ENCODE measurements at places on chromosomes 1 and 21.

DNA sequence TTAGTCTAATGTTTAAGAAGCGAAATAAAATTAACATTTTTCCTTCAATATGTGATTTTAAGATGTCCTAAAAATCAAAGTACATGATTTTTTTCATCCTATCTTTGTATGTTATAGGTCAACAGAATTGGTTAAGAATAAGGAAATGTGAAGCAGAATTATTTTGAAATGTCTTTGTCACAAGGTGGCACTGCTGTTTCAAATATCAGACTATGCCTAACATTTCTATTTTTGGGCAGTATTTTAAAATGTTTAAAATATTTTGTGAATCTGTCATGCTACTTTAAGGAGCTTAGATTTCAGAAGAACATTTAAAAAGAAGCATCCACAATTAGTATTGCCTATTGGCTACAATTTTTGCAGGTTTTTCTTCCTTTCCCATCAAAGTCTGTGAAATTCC is 38.7 kb downstream of the AMY1C start:
- DNase-seq, result no peak

DNA sequence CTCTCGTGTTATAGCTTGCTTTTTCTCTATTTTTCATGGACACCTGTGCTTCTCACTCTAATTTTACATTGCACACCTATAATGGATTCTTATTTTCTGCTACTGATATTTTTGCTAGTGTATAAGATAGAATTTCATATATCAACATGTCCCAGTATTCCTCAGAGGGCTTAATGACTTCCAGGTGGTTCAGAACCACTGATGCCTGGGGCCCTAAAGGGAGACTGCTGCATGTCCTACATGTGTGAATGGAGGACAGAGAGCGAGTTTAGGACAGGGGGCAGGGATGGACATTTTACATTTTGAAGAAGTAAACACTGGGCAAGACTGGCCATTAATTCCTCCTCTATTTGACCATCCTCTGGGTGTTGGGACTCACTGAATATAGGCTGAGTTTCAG is 100.6 kb downstream of the DISC1 start:
- no peak for DNase-seq

DNA sequence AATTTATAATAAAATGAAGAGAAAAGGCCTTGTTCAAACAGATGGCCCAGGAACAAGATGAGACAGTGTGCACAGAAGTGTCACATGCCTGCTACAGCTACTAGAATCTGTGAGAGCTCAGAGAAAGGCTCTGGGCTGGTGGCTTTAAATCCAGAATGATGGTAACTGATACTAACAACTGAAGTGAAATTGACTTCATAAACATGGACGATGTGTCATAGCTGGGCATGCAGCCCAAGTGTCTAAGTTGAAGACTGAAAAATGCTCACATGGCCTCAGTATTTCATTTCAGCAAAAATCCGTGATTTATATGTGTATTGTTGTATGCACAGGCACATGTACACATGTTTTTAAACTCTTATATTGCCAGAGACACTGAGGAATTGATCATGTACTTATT is 208.3 kb upstream of the RUNX1 start:
- no peak for DNase-seq

DNA sequence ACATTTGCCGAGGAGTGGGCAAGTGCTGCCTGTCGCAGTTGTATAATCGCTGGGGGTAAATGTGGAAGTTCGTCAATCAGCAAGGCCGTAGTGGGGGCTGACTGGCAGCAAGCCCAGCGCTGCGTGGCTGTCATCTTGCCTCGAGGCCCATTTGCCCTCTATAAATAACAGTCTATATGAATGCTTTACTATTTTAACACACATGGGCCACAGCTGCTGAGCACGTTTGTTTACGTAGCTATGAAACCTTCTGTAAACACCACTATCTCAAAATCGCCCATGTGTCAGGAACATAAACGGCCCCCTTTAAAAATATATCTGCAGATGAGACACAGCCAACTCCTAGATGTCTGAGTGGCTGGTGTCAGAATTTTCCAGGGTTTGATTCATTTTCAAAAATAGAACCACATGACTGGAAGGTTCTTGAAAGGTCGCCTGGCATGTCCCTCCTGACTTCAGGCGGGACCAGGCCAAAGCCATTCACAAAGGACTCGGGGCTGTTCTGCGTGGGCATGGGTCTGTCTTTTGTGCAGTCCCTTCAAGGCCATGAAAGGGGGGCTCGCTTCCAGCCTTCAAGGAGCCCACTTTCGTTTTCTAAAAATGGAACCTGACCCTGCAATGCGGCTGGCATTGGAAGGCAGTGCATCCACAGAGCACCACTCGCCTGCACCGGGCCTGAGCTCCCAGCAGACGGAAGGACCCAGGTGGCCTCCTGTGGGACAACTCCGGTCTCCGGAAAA is 205.5 kb downstream of the KCNJ6 start:
- DNase-seq, result peak; percentile 37

- DNase-seq, result no peak
These were observed 18.2 kb upstream of the IFI6 start for GRCh38 chr1:27690183-27690582.

DNA sequence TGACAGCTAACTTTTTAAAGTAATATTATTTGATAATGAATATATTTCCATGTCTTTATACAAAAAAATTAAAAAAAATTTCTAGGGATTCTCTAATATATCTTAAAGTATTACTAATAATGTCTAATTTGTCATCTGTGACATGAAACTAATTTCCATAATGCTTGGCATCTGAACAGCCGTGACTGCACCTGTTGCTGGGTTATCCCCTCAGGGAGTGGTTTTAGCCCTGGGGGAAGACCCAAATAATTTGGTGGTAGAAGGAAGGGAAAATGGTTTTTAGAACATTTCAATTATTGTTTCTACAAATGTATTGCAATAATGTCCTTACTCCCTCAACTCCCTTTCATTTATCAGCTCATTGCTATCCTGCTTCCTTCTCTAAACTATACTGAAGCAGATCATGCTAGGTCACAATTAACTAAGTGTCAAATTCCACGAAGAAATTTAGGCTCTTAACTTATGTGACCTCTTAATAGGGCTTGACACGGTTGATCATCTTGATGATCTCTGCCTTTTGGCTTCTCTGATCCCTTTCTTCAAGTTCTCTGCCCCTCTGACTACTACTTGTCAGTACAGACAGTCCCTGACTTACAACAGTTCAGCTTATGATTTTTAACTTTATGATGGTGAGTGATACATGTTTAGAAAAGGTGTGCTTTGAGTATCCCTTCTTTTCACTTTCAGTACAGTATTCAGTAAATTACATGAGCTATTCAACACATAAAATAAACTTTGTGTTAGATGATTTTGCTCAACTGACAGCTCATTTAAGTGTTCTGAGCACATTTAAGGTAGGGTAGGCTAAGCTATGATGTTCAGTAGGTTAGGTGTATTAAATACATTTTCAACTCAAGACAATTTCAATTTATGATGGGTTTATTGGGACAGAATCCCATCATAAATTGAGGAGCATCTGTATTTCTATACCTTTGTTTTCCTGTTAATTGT is 26.4 kb upstream of the DPH5 start:
- no peak for DNase-seq

DNA sequence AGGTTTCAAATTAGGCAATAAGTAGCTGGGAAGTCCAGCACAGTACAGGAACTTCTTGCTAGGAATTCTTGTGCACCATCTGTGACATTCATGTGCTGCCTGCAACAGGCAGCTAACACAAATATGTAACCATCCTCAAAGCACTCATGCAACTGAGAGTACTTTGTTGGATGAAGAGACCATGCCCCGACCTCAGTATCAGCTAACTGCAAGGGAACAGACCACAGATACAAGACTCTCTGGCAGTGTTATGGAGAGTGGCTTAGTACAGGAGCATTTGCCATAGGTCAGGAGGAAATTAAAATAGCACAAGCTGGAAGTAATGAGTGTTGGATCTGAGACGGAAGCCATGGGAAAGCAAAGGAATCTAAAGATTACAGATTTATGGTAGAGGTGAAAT is 123.6 kb downstream of the LRRC53 start:
- DNase-seq, result no peak

- DNase-seq, result no peak
These were observed 63.7 kb downstream of the WLS start for GRCh38 chr1:68168545-68169171.

GRCh38 chr21:30234643-30235042 is 18.7 kb upstream of the CLDN8 start:
- DNase-seq, result no peak

DNA sequence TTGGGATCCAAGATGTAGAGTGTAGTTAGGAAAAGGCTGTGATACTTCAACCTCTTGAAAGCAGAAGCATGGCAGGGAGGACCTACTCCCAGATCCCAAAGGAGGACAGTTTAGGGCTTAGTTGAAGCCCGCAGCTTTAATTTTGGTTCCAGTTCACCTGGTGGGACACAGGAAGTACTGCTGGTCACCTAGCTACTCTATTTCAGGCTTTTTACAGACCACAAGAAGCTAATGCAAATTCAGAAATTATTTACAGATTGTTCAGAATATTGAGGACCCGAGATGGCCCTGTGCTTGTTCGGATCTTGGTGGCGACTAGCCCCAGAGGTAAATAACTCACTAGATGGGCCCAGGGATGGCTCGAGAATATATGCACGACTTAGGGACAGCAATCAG is 6.4 kb upstream of the SMCP start:
- DNase-seq, result no peak

- no peak for DNase-seq
These were observed 3.3 kb downstream of the PLK3 start for GRCh38 chr1:44803312-44804095.

DNA sequence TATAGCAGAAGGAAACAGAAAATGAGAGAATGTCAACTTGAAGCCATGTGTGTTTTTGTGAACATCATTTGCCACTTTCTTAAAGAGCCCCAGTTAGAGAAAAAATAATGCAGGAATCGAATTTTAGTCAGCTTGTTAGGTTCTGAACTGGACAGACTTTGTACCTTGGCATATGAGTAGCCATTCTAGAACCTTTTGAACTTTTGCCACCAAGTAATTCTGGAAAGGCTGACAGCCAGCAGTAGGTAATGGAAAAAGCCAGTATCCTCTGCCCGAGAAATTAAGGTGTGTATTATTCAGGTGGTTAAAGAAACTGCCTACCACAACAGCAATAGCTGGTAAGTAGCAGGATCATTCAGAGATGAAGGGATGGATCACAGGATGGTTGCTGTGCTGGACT is 20.7 kb downstream of the LRRC8D start:
- DNase-seq, result no peak

DNA sequence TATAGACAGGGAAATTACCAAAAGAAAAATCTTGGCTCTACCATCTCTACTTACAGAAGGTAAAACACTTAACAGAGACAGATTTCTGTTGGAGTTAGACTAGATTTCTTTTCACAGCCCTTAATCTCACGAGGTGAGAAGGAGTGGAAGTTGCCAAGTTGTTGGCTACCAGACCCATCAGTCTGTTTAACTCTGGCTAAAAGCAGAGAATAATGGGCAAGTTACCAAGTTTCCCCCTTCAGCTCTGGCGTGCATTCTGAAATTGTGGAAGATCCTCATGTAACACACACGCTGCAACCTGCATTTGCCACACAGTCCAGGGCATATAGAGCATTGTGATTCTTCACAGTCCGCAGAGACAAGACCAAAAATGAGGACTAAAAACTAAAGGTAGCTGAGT is 49.3 kb downstream of the STX6 start:
- DNase-seq, result no peak

DNA sequence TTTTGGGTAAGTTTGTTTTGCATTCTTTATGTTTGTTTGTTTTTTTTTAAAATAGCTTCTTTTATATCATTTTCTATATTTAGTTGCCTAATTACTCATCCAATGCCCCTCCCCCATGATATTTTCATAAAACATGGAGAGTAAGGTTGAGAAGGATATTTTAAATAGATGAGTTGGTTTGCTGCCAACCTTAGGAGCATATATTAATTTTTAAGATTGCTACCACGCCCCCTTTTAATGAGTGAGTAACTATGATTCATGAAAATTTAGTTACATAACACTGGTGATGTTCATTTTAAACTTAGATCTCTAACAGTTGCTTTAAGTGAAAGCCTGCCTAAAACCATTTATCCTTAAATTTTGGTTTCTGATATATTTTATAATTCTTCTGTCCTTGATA is 18.7 kb downstream of the TMEM50A start:
- DNase-seq, result no peak

GRCh38 chr1:230730977-230731376 is 16.2 kb upstream of the CAPN9 start:
- DNase-seq, result no peak

GRCh38 chr1:115462566-115463076 is 124.6 kb upstream of the NGF start:
- DNase-seq, result no peak

- no peak for DNase-seq
These were observed 37.6 kb upstream of the KIRREL1 start for GRCh38 chr1:157955857-157956256.

DNA sequence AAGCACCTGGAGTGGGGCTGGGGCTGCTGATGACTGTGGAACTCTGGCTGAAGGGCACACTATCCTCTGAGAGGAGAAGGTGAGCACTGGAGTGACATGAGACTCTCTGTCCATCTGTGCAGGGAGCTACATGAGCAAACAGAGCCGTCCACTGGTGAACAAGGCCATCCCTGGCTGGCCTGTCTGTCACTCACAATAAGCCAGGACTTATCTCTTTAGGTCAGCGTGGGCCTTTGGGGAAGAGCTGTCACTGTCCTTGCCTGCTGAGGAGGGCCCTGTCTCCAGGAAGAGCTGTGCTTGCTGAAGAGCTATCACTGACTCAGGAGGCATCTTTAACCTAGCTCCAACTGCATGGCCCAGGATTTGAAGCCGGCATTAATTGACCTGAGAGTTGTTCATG is 82.1 kb downstream of the FOXD2 start:
- no peak for DNase-seq

DNA sequence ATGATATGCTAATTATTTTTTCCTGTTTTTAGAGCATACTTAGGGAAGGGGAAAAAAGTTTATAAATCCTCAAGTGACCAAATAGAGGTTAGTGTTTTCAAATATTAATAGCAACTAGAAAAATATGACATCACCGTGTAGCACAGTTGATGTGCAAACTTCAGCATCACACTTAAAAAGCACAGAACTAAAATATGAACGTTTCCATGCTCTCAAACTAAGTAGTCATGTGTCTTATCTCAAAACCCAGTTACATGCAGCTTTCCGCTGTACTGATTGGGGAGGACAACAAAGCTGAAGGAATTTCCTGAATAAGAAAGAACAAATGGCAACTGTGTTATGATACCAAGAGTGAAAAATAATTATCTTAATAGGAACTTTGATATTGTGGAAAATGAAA is 903.7 kb downstream of the ADGRL2 start:
- DNase-seq, result no peak

All from NCI-H1436 treated with DMSO at 0.1 percent for 48 hours (cell line).